HTR-8/SVneo (cell line): ENCODE measurements at places on chromosomes 5 and 9.

- no peak for DNase-seq
Observed at GRCh38 chr5:139984816-139985215, 58.3 kb downstream of the NRG2 start.

DNA sequence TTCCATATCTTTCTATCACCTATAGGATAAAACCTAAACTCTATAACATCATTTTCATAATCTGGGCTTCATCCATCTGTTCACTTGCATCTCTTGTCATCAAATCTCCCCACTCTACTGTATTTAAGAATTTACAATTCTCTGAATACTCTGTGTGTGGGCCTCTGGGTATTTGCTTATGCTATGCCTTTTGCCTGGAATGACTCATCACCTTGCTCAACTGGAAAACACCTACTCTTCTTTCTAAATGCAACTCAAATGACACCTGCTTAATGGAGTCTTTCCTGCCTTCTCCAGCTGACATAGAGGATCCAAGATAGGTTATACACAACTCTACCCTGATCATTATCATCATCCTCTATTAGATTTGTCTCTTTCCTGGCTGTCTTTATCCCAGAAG lies 421.7 kb downstream of the SPATA31D1 start:
- DNase-seq, result no peak

GRCh38 chr5:175547842-175548241 lies 69.5 kb downstream of the SFXN1 start:
- no peak for DNase-seq

DNA sequence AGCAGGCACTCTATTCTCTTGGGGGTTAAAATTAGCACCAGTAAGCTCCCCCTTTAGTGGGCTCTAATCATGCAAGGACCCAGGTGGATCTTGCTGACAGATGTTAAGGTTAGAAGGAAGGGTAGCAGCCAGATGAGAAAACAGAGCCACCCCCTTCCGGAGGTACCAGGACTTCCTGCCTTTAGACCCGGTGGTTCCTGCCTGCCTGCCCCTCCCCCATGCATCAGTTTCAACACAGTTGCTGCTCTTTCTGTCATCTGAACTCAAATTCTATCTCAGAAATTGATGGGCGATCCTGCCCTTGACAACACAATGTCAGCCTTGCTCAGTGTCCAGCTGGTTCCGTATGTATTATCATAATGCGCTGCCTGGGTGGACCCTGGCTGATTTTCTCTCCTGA lies 287.3 kb downstream of the EBF1 start:
- no peak for DNase-seq

- no peak for DNase-seq
Observed at GRCh38 chr5:43244823-43245565, 53.0 kb downstream of the NIM1K start.

GRCh38 chr5:147417135-147417813 lies 92.6 kb downstream of the DPYSL3 start:
- no peak for DNase-seq

GRCh38 chr9:136626740-136627642 lies 35.7 kb upstream of the EGFL7 start:
- no peak for DNase-seq

DNA sequence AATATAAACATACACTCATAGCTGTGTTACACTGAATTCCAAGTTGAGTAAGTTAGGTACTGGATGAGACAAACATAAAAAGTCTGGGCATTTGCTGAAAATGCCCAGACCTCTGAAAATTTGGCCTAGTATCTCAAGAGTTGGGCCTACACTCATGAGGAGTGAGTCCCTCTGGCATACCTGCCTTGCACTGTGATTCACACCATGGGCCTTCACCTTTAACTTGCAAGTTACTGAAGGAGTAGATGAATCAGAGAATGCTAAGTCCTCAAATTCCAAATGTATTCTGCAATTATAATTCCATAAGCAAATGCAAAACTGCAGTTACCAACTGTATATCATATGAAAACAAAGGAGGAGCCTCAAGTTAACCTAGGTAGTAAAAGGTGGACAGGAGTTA lies 32.3 kb upstream of the C9orf40 start:
- DNase-seq, result no peak

GRCh38 chr5:94245608-94246007 lies 372.8 kb downstream of the KIAA0825 start:
- DNase-seq, result no peak

DNA sequence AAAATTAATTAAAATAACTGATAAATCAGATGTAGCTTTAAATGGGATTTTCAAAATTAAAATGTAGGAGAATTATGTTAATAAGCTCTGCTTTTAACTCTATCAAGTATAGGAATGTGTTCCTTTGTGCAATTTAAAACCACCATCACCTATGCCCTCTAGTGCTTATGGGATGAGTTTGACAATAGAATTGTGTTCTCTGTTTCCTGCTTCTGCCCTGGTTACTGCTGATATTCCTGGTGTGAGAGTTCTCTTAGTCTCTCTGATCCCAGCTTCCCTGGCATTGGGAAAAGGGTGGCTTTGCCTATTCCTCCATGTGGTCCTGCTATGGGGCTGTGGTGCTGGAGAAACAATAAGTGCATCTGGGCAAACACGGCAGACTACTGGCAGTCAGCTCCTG lies 8.1 kb downstream of the LRRTM2 start:
- DNase-seq, result no peak

DNA sequence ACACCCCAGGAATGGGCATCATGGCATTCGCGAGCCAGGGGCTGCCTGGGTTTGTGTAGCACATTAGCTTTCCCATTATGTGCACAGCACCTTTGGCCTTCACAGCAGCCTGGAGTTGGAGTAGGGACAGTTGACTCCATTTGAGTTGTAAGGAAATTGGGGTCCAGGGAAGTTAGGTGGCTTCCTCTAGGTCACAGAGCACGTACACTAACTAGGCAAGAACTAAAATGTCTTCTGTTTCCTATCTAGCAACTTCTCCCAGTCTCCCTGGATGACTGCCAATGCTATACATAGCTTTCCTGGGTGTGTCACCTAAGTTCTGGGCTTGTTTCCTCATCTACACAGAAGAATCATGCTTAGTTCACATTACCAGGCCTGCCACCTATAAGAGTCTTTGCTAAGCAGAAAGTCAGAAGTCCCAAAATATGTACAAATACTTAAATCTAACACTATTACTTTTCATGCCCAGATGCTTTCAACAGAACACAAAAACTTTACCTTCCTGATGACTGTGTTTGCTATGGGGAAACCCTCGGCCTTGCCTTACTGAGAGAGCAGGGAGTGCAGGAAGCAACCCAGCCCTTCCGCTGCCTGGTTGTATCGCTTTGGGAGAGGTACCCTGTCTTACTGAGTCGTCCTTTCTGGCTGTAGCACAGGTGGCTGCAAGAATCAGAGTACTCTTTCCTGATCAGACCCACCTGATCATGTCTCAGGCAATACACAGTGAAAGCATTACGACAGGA lies 12.0 kb downstream of the MACROH2A1 start:
- DNase-seq, result peak; percentile 59

DNA sequence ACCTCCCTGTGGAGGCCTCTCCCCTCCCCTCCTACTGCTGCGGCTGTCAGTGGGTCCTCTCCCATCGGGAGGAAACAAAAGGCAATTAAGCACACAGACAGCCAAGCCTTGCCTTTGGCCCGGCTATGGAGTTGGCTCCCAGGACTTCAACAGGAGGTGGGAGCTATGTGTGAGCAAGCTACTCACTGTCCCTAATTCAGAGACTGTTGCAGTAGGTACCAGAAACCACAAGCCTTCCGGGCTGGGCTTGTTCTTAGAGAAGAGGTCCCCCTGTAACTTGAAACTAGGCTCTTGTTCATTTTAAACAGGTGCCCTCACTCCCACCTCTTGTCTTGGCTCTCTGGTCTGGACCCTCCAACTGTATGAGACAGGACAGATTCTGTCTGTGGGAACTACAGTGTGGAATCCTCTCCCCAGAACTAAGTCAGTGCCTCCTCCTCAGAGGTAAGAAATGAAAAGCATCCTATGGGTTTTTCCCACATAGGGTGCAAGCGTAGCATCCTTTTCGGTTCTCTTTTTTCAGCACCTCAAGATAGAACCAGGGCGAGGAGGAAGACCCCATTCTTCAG lies 561.1 kb downstream of the EBF1 start:
- DNase-seq, result no peak

GRCh38 chr9:94913550-94913949 lies 187.1 kb downstream of the AOPEP start:
- DNase-seq, result no peak

DNA sequence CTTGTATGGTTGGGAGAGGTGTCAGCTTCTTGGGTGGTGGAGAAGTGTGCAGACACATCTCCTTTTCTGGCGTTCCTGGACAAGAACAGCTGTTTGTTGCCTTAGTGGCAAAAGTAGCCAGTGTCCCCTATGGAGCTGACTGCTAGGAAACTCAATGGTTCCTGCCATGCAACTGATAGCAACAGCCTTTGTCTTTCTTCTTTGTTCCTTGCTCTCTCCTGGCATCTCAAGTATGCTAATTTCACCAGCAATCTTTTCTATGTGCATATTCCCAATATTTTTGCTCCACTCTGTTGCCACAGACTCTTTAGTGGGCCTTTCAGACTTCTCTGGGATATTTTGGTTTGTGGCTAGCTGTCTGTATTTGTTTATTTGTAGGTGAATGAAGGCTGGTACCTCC lies 36.7 kb downstream of the FBXO4 start:
- DNase-seq, result no peak

DNA sequence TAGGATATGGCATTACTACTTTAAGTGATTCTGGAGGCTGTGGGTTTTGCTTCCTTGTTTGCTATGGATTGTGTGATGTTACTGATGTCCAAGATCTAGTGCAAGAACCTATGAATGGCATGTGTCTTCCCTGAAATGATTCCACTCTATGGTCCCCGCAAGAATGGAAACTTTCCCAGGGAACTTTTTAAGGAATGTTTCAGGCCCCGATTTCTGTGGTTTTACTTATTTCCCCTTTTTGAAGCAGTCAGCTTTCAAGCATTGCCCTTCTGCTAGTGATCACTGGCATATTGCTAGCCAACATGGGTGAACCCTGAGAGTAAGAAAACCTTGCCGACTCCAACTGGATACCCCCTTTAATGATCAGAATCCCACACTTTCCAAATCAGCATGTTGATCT lies 26.6 kb upstream of the CD180 start:
- no peak for DNase-seq

DNA sequence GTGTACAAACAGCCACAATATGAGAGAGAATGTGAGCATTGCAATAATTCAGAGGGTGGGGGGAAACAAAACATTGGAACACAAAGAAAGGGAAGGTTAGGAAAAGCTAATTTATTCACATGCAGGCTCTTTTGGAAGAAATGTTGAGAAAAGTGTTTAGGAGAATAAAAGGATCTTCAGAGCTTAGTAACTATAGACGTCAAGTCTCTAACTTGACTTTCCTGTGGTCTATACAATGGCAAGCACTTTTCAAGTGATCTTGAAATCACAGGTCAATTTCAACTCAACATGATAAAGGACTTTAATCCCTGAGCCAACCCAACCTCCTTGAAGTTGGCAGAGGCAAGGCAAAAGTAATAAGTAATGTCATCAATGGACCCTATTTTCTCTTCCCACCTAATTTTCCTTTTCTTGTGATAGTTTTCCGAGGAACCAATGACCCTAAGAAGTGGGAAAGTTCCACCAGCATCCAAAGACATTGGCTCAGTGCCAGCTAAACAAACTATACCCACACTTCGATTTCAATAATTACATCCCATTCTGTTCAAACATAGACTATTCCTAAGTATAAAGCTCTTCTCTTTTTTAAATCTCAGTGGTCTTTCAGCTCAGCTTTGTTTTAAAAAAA lies 23.7 kb downstream of the RFK start:
- no peak for DNase-seq

DNA sequence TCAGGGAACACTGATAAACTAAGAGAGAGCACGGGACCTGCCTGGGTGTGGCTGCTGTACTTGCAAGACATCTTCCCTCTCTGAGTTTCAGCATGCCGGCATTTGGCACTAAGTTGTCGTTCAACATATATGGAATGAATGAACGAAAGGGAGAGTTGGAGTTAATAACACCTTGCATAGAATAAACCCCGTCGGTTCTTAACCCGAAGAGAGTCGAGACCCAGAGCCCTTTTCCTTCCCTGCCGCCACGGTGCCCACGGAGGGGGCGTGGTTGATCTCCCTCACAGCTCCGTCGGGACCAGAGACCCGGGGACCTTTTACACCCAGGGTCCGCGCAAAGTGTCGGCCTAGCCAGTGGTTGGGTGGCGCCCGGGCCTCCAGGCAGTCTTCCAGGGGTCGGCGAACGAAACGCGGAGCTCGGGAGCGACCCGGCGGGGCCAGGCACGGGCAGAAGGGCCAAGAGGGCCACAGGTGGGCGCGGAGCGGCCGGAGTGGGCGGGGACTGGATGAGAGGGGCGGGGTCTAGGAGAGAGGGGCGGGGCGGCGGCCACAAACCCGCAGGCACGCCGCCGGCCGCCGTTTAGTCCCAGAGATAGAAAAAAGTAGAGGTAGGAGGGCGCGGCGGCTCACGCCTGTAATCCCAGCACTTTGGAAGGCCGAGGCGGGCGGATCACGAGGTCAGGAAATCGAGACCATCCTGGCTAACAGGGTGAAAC lies 735 bp upstream of the RPL26L1 start:
- DNase-seq, result no peak

GRCh38 chr9:4167079-4167671 lies 132.7 kb downstream of the GLIS3 start:
- DNase-seq, result peak; percentile 69

- DNase-seq, result no peak
Observed at GRCh38 chr9:137798901-137799629, 78.5 kb upstream of the CACNA1B start.

GRCh38 chr5:37638897-37639296 lies 200.9 kb downstream of the GDNF start:
- DNase-seq, result no peak
